ENCODE measurements at places on chromosomes 5 and 9.

DNA sequence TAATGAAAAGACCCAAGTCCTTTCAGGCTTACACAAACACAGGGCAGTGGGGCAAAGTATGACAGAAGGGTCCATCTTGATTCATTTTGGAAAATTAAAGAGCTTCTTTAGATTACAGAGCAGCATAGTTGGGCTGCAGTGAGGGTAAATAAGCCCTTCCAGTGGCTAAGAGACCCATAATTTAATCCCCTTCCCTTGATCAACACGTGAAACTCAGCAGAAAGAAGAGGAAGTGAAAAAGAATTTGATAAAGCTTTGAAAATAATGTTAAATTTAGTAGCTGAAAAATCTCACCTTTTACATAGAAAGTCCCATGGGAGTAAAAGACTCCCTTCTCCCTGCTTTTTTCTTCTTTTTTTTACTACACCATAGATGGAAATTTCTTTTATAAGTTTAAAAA lies 87.6 kb downstream of the FREM1 start:
- no peak for DNase-seq

DNA sequence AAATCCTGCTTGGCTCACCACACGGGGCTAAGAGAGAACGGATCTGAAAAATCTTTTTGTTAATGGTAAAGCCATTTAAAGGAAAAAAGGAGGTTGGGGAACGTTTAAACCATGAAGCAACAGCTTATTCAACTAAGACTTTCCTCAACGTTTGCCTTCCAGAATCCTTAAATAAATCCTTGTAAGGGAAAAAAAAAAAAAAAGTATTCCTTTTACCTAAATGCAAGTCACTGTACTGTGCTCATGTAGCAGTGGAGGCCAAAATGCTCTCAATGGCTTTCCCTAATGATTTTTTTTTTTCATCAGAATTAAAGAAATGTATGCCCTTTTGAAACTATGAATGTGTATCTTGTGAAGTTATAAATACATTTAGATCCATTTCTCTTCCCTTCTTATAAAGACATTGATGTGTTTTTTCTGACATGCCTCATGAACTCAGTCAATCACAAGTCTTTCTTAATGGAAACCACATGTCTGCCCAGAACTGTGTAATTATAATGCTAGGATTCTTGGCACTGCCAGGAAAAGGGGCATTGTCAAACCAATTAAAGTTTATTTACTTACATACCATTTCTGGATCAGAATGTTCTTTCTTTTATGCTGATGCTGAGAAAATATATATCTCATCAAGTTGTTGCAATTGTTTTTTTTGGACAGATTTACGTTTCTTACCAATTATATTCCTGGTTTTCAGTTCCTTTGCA lies 107.5 kb downstream of the EBF1 start:
- DNase-seq, result no peak

GRCh38 chr5:79853676-79854418 lies 137.2 kb downstream of the MTX3 start:
- peak; percentile 22 for DNase-seq

DNA sequence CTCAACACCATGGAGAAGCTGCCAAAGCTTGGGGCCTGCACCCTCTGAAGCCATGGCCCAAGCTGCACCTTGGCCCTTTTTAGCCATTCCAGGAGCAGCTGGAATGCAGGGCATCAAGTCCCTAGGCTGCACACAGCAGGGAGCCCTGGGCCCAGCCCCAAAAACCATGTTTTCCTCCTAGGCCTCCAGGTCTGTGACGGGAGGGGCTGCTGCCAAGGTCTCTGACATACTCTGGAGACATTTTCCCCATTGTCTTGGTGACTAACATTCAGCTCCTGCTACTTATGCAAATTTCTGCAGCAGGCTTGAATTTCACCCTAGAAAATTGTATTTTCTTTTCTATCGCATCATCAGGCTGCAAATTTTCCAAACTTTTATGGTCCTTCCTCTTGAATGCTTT lies 64.6 kb downstream of the ELOVL7 start:
- no peak for DNase-seq

- DNase-seq, result no peak
Observed at GRCh38 chr9:34575862-34576596, 13.5 kb downstream of the CNTFR start.

DNA sequence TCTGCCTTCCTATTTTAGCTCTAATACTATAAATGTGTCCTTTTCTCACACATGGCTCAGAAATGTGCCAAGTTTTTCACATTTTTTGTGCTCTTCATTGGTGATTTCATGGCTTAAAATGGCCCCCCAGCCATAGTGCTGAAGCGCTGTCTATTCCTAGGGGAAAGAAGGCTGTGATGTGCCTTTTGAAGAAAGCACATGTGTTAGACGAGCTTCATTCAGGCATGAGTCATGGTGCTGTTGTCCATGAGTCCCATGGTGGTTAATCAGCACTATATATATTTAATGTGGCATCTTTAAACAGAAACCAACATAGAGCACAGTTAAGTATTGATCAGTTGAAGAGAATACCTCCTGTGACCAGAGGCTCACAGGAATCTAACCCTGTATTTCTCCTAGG lies 55.8 kb downstream of the PDE8B start:
- no peak for DNase-seq

GRCh38 chr5:96997265-96997859 lies 61.5 kb downstream of the LNPEP start:
- no peak for DNase-seq

- DNase-seq, result no peak
Observed at GRCh38 chr5:14669975-14670374, 5.5 kb downstream of the OTULIN start.

- DNase-seq, result no peak
Observed at GRCh38 chr5:105283134-105283533, 1720.5 kb upstream of the NUDT12 start.

DNA sequence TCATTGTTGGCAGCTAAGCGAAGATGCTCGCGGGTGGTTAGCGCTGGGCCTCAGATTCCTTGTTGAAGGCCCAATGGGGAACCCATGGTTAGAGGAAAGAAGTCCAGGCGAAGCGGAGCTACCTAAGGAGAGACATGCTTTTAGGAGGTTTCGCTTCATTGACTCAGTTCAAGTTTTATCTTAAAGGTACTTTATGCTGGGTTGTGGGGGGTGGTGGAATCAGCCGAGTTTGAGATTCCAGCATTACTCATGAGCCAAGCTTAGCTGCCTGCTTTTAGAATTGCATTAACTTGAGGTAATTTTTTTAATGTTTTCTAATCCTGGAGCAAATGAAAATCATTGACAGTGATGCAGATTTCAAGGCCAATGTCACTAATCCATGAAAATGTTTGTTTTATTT lies 16.1 kb downstream of the MEGF10 start:
- DNase-seq, result no peak

DNA sequence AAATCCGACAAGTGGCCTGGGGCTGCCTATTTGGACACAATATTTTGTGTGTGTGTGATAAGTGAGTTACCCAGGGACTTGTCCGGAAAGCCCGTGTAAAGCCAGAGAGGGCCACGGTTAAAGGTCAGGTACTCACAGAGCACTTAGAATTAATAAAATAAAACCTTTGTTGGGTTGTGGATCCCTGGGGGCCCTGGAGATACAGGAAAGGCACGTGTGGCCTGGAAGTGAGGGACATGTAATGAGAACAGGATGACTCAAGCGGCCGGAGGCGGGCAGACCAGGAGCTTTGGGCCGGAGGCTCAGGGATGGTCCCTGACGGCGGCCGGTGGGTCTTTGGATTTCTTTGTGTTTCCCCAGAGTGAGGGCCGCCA lies 1.0 kb downstream of the DMRT2 start:
- DNase-seq, result no peak

DNA sequence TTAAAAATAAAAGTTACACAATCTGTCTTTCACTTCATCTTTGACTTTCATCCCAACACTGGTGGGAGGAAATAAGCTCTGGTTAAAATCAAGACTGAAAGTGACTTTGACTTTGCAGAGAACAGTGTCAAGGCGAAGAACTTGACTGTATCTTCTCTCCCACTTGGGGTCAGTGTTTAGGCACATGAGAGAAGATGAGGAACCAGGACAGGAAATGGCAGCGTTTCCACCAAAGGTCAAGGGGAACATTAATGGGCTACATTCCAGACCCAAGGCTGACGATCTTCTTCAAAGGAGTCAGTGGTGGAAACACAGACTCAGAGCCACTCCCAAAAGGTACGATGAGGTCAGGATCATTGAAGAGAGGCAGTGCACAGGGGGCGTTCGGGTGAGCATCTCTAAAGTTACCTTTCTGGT lies 409.5 kb downstream of the ARHGEF28 start:
- DNase-seq, result no peak

- no peak for DNase-seq
Observed at GRCh38 chr9:79574136-79574535, 2.4 kb downstream of the TLE4 start.

DNA sequence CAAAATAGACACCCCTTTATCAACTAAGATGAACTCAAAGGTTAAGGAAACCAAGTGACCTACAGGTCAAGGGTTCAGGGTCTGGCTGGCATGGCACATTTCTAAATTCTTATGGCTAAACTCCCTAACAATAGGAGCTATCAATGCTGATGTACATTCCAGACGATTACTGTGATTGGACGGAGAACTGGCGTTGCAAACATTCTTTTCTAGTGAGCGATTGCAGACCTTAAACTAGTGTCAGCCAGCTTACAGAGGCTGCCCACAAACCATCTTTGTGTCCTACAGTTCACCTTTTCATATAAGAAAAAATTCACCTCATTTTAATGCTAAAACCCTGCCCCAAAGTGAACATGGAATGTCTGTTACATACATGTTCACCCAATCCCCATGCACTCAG lies 382.9 kb downstream of the MAT2B start:
- DNase-seq, result no peak

- DNase-seq, result no peak
Observed at GRCh38 chr5:143886651-143887638, 75.0 kb downstream of the HMHB1 start.

DNA sequence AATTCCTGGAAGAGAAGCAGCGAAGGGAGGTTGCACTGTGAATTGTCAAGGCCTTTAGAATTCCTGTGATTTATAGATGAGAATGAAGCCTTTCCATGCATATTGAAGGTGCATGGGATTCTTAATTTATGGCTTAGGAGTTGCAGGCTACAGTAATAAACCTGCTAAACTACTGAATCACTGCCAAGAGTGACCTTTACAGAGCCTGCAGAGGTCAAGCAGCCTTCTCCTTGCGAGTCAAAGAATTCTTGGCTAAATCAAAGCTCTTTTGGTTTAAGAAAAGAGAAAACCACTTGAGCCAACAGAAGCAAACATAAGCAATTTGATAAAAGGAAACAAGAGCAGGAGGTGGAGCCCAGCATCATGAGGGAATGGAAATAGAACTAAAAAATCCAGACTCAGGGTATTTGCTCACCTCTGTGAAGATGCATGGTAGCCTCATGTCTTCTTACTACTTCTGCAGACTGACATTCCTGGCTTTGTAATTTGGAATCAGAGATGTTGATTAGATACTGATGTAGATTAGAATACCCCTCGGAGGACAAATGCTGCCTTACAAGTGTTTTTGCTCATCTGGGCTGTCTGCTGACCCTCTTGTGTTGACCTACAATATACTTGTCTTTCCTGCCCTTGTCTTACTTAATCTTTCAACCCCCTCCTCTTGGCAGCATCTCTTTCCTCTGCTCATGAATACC lies 90.3 kb upstream of the IFNK start:
- DNase-seq, result no peak

DNA sequence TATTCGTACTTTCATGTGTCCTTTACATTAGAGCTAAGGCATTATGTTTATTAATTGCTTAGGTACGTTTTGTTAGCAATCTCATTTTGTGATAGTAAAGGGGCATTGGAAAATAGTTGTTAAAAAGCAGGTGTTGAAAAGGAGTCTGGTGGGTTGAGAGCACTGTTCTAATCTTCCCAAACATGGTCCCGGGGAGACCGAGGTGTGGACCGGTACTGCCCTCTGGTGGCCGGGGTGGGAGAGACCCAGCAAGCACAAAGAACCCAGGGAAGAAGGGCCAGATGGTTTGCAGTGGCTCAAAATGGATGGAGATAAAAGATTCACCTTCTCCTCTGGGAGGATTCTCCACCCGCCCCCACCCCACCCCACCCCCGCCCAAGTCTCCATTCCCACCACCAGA lies 26.1 kb downstream of the IDNK start:
- peak; percentile 75 for DNase-seq

DNA sequence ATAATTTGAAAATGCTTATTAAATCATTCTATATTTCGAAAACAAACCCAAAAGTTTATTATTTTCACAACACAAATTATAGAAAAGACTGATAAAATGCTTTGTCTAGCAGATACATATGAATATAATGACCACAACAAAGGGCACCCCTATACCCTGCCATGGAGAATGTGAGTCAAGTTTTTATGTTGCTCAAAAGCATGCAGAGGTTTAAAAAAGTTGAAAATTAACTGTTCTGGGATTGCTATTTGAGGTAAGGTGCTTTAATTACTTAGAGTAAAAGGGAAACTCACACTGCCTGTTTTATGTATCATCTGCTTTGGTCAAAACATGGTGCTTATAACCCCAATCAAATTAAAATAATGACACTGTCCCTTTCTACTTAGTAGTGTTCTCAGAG lies 41.0 kb downstream of the MLANA start:
- DNase-seq, result no peak

GRCh38 chr5:144697847-144698262 lies 527.2 kb downstream of the KCTD16 start:
- DNase-seq, result no peak

- DNase-seq, result no peak
Observed at GRCh38 chr5:39399135-39400036, 25.4 kb downstream of the DAB2 start.

DNA sequence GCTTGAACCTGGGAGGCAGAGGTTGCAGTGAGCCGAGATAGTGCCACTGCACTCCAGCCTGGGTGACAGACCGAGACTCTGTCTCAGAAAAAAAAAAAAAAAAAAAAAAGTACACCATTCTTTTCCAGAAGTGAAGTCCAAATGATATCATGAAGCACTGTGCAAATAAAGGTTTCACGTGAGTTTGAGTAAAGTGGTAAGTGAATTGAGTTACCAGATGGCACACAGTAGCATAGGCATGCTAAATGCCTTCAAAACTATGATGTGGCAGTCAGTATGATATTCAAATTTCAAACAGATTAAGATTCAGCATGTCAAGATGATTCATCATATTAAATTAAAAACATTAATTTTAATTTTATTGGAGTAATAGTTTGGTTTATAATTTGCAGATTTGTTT lies 195.2 kb downstream of the TAF11L14 start:
- no peak for DNase-seq

DNA sequence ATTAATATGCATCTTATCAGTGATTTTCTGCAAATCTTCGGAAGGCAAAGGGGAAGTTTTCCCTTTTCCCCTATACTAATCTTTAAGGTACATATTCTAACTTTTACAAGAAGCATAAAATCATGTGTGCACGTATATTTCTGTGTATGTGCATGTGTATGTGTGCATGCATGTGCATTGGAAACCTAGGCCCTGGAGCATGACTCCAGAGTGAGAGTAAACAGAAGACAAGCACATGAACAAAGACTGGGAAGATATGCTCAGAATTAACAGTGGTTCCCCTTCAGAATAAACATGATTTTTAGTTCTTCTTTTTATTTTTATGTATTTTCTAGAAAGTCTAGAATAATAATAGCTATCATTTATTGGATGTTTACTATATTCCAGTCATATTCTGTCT lies 10.9 kb upstream of the SELENOP start:
- DNase-seq, result no peak

GRCh38 chr5:93476251-93476742 lies 104.7 kb downstream of the NR2F1-AS1 start:
- no peak for DNase-seq

Data from activated naive CD4-positive, alpha-beta T cell treated with Interleukin-2 at 50 U/mL for 16 hours (primary cell).